ENCODE measurements at places on chromosomes 3 and 15.

DNA sequence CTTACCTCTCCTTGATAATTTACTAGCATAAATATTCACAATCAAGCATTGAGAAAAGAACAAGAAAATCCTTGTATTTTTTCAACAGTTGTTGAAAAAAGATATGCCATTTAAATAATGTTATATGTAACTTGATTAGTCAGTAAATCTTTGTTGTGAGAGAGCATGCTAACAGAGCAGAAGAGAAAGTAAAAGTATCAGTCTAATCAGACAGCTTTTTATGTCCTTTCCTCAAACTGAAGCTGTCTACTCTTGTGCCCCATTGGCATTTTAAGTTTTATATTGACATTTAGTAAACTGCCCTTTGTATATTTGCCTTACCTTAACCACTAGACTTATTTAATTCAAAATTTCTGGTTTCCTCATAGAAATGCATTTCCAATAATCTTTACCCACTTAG, 668.7 kb downstream of the OTOL1 start:
- no peak for DNase-seq

DNA sequence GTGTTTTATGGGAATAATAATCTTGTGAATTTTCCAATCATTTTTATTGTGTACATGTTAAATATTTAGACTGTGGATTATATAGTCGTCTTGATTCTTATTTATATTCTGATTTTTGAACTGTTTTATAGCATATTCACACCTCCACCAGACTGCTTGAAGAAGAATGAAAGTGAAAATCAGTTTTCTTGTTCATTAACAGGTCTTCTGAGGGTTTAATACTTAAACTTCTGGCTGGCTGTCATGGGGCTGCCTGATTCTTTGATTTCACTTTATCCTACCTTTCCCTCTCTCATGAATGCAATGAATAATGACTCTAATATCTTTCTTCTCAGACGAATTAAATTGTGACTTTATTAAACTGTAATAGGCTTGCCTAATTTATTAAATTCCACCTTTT, 56.2 kb downstream of the ATP2C1 start:
- DNase-seq: no peak

GRCh38 chr15:69697916-69698315, 245.3 kb downstream of the RPLP1 start:
- DNase-seq: peak; percentile 67

GRCh38 chr15:101132390-101133180, 119.3 kb downstream of the CHSY1 start:
- DNase-seq: no peak

- DNase-seq: peak; percentile 32
Measured at GRCh38 chr3:54053211-54053610, 69.1 kb upstream of the CACNA2D3 start.

DNA sequence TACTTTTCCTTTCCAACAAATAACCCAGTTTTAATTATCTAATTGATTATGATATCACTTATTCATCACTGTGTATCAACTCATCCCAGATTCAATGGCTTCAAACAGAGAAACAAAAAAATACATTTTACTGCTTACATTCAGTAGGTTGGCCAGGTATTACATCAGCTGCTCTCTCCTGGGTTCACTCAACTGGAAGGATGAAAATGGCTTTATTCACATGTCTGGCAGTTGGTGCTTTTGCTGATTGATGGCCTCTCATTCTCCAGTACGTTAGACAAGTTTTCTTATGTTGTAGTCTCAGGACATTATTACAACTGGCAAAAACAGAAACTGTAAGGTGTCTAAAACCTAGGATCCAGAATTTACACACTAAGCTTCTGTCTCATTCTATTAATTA, 811.0 kb upstream of the ALCAM start:
- no peak for DNase-seq

- no peak for DNase-seq
Measured at GRCh38 chr15:66898656-66899386, 166.6 kb upstream of the SMAD3 start.

DNA sequence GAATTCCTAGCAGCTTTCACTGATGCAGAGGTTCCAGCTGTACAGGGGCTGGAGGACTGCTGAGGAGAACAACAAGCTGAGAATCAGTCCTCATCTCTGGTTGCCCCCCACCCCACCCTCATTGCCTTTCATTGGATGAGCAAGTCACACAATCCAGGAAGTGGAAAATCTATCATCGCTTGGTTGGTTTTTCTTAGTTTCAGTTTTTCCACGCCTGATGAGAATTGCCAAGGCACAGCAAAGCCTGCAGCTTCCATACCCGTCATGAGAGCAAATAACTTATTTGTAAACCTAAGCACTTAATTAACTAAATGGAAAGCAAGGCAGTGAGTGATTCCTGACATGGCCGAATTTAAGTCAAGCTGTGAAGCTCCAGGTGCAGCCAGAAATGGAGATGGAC, 21.4 kb upstream of the LIPC start:
- DNase-seq: peak; percentile 78

- no peak for DNase-seq
Measured at GRCh38 chr3:120780977-120781376, 38.4 kb downstream of the GTF2E1 start.

DNA sequence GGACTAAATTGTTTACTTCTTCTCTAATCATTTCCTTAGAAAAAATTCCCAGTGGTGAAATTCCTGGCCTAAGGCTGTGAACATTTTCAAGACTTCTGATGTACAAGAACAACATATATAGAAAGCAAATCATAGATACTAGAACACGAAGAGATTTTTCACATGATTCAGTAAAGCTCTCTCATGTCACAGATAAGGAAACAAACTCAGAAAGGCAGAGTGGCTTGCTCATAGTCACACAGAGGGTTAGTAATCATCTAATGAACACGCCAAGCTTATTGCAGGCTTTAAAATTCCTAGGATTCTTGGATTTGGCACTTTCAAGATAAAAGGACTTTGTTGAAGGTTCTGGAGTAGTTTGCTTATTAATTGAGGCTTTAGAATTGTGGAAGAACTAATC, 26.2 kb downstream of the CRTAP start:
- no peak for DNase-seq

DNA sequence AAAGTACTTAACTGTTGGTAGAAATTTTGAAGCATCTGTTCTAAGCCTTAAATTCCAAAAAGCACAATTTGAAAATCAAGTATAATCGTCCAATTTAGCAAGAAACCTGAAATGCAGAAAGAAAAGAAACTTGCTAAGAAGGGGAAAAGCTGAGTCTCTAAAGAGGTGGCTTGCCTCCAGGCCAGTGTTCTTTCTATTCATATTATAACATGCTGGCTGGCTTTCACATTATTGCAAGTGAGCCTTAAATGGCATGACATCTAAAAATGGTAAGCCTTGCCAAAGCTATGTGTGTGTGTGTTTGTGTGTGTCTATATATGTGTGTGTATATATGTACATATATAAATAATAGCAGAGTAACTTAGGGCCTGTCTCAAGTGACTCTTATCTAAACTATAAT, 89.5 kb downstream of the FGF12 start:
- DNase-seq: peak; percentile 24

- no peak for DNase-seq
Measured at GRCh38 chr3:146449613-146450012, 19.7 kb downstream of the PLSCR2 start.

DNA sequence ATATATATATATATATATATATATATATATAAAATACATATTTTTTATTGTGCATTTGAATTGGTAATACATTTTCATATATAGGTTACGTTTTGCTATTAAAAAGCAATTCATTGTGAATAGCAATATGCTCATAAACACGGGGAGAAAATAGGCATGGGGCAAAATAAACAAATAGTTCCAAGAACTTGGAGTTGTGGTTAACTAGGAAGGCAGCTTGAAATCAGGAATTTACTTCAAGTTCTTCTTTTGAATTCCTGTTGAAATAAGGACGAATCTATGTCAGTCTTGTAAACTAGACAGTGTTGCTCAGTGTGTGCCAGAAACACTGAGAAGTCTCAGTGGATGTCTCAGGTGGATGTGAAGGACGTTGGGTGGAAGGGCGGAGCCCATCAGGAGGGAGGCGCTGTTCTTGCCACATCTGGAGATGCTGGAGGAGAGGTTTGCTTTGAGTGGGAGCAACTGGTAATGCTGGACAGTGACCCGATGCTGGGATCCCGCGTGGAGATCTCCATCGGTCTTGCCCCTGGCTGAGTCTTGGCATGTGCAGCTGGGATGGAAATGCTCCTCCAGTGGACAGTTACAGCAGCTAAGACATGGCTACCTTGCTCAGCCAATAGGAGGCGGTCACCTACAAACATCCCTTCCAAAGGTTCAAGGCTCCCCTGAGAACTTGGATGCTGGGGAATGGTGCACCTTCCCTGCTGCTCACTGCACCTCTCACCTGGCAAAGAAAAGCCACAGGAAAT, 2.5 kb downstream of the IL16 start:
- no peak for DNase-seq

DNA sequence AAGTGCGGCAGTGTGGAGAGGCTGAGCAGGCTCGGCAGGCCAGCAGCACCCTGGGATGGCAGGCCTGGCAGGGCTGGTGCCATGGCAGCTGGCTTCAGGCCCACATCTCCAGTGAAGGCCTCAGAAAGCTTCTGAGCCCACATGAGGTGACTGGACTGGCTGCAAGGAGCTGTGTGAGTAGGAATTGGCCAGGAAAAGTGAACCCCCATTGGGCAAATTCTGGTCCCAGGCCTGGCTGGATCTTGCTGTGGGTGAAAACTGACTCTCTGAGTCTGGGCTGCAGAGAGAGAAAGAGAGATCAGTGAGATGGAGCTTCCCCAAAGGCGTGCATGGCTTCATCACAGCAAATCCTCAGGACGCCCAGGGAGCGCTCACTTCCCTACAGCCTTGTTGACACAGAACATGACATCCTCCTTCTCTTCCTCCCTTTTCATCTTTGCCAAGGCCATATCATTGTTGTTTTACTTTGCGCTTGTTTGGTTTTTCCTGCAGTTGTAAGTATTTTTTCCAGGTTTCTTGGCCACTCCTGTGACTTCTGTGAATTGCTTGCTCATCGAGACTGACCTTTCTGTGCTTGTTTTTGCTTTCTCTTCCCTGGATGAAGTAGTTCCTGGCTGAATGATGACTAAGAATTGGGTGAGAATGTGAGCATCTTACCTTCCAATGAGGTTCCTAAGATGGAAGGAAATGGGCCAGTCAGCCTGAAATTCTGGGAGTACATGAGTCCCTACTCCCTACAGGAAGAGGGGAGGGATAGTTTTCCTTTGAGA, 299.1 kb downstream of the TLE3 start:
- no peak for DNase-seq

All from muscle of leg (tissue), 16 donors.